ENCODE measurements at places on chromosomes 5 and 9. TPM values are rescaled to one million over a fixed set of nuclear protein-coding genes. Genes with fewer than 3 reads are reported as not detected.

The CDC23 gene
- polyA plus RNA-seq = 8.3 TPM

The DBH gene
- 147 TPM for polyA plus RNA-seq

The PLEKHG4B gene
- polyA plus RNA-seq = 0.24 TPM

The PMPCA gene
- polyA plus RNA-seq = 99.8 TPM

DNA sequence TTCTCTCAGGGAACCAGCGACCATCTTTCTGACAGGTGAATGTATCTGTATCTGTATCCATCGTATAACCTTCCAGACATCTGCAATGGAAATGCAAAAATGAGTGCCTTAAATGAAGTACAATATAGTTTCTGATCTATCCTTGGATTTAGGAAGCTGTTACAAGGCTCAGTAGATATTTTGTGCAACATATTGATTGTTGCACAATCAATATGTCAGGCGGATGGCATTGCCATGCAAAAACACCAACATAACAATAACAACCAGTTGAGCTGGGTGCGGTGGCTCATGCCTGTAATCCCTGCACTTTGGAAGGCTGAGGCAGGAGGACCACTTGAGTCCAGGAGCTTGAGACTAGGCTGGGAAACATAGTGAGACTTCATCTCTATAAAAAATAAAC is 66.8 kb upstream of the TXNDC8 start:
- DNase-seq = no peak
